ENCODE measurements at places on chromosomes 16 and 17.

GRCh38 chr17:81033535-81034167, 1.3 kb upstream of the BAIAP2 start:
- no peak for DNase-seq

- DNase-seq = no peak
These were observed 124.0 kb downstream of the ABCC6 start for GRCh38 chr16:16099320-16099719.

GRCh38 chr17:64992325-64992802, 64.2 kb downstream of the GNA13 start:
- no peak for DNase-seq

GRCh38 chr17:41340494-41340893, 10.1 kb downstream of the KRT33A start:
- DNase-seq = no peak

DNA sequence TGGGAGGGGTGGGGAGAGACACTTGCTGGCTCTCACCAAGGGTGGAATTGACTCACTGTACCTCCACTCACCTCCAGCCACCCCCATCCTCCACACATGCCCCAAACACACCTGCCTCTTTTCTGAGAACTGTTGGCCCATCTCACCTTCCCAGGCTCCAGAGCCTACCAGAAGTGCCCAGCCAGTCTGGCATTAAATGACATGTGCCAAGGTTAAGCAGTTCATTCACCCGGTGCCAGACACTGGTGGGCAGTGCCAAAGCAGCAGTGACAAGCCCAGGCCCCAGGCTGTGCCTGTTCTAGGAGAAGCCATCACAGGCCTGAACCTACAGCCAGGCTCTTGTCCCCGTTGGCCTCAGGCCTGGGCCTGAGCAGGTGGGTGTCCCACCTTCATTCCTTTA, 11.2 kb downstream of the MVP start:
- DNase-seq = no peak

DNA sequence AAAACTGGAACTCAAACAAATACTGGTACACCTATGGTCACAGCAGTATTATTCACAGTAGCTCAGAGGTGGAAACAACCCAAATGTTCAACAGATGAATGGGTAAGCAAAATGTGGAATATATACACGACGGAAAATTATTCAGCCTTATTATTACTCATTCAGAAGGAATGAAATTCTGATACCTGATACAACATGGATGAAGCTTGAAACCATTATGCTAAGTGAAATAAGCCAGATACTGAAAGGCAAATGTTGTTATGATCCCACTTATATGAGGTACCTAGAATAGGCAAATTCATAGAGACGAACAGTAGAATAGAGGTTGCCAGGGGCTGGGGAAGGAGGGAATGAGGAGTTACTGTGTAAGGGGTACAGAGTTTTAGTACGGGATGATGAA, 27.1 kb upstream of the MYLK3 start:
- DNase-seq = no peak

GRCh38 chr17:12509801-12510200, 155.9 kb upstream of the MYOCD start:
- DNase-seq = no peak

DNA sequence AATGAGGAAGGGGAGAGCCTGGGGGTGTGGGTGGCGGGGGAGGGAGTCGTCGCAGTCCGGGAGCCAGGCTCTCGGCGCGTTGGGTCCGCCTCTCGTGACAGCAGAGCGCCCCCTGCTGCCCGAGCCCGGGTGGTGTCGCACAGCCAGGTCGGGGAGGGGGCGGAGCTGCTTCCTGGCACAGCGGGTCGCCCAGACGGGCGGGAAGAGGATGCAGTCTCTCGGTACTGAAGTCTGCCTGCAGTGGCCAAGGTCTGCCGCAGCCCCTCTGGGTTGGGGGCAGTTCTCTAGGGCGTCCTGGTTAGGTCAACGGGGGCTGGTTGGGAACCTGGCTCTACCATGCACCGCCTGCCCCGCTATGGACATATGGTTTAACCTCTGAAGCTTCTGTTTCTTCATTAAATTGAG, 38.2 kb upstream of the CCDC182 start:
- peak; percentile 68 for DNase-seq

DNA sequence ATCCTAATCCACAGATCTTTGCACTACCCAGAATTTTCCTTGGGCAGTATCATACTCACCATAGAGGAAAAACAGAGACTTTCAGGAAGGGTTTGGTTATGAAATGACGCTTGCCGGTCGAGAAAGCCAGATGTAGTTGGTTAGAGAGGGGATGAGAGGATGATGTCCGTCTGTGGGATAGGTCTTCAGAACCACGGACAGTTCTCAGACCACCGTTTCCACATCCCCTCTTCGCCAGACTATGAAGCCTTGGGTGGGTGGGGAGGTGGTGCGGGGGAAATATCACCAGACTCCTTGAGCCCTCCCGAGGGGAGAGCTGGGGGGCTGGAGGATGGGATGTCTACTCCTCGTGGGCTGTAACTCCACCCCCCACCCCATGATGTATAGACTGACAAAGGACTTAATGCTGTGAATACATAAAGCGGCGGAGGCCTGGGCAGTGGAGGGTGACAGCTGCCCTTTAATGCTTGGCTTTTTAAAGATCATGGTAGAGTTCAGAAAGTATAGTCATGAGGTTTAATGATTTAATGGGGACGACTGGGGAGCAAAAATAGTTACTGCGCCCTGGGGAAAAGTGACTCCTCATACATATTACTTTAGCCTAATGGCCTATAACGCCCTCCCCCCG, 96.6 kb downstream of the MRM1 start:
- DNase-seq = no peak

GRCh38 chr16:77898671-77899211, 110.4 kb downstream of the VAT1L start:
- DNase-seq = no peak

All from CD4-positive, alpha-beta T cell treated with Interleukin-10 for 1 hour (primary cell).